NCI-H1092 (cell line): ENCODE measurements at places on chromosomes 7 and 10.
A peak's percentile ranks its signal among the peaks of the same experiment; 100 is the strongest.

- DNase-seq = no peak
Observed at GRCh38 chr10:72735288-72735936, 43.5 kb downstream of the MCU start.

GRCh38 chr7:108347616-108348015 lies 108.6 kb downstream of the NRCAM start:
- DNase-seq = no peak

- no peak for DNase-seq
Observed at GRCh38 chr10:133257489-133258065, 19.1 kb downstream of the ADAM8 start.

- DNase-seq = peak; percentile 63
Observed at GRCh38 chr7:95527033-95527775, 41.5 kb downstream of the ASB4 start.

DNA sequence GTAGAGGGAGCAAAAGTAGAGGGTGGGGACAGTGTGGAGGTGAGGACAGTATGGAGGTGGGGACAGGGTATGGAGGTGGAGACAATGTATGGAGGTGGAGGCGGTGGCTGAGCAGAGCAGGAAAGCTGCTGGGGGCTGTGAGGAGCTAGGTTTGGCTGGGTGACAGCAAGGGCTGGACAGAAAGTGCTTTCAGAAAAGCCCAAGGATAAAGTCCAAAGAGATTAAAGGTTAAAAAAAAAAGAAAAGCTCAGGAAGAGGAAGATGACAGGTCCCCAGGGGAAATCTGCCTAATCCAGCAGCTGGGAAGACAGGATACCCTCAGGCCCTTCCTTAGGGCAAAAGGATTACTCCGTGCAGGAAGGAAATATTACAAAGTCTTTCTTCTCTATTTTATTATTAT lies 32.1 kb upstream of the PFKFB3 start:
- DNase-seq = no peak

GRCh38 chr10:71278691-71279588 lies 40.1 kb upstream of the SLC29A3 start:
- no peak for DNase-seq

- no peak for DNase-seq
Observed at GRCh38 chr7:155268921-155269650, 28.6 kb upstream of the INSIG1 start.
